D721Med (cell line): ENCODE measurements at places on chromosomes 6 and 20.

DNA sequence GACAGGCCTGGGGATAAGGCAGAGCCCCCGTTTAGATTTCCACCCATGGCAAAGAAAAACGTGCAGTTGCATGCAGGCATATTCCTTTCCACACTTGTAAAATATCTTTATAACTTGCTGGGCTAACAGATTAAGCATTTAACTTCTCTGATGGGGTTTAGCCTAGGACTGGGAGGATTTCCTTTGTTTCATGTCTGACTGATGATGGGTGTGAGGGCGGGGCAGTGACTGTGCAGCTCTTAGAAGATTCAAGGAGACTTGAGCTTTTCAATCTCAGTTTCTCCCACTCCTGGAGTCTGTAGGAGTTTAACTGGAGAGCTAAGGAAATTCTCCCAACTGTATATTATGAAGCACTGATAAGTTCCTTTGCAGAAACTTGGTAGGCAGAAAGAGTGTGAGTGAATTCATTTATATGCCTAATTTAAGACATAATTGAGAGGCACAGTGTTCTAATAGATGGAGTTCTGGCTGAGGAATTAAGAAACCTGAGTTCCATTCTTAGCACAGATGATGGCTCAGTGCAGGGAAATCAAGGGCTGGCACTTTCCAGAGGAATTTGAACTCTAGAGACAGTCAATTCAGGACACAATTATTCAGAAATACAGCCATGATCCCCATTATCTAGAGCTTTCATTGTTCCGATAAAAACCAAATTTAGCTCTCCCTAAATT lies 214.6 kb upstream of the CNR1 start:
- DNase-seq, result no peak

GRCh38 chr20:33671573-33672288 lies 2.5 kb downstream of the NECAB3 start:
- no peak for DNase-seq

DNA sequence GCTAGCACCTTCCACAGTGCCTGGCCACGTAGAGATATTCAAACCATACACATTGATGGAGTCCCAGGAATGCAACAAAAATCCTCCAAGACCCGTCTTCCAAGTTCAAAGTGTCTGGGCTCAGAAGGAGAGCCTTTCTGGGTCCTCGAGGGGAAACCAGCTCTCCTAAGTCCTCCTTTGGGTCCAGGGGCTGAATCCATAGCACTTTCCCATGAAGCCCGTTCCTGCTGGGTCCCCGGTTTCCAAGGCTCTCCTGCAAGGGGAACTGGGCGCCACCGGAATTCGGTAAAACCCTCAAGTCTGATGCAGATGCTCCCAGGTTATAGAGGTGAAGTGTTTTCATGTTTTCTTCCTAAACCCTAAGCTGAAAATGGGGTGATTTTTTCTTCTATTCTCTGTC lies 101.2 kb upstream of the SNX9 start:
- no peak for DNase-seq

DNA sequence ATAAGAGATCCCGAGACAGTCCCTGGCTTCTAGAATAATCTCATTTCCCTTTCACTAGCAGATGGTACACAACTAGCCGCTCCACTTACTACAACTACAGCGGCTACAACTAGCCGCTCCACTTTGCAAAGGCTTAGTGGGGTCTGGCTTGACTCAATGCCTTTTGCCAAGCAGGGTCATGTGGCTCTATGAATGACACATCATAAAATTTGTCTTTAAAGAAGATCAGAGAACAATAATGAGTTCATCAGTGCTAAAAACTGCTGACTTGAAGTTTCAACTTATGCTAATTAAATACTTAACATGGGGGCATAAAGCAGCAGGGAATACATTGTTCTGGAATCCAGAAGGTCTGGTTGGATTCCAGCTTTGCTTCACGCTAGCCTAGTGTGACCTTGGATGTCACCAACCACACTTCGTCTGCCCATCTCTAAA lies 2.0 kb upstream of the MICAL1 start:
- no peak for DNase-seq

- DNase-seq, result no peak
Measured at GRCh38 chr6:119237177-119237715, 112.3 kb downstream of the MAN1A1 start.

GRCh38 chr6:8006208-8006607 lies 58.0 kb downstream of the BLOC1S5 start:
- DNase-seq, result no peak

- DNase-seq, result no peak
Measured at GRCh38 chr6:26500102-26500501, at the start of gene BTN1A1. TSS of gene BTN1A1 (plus strand) at chr6:26500303. CDS start at chr6:26501287, 984 bp downstream.

DNA sequence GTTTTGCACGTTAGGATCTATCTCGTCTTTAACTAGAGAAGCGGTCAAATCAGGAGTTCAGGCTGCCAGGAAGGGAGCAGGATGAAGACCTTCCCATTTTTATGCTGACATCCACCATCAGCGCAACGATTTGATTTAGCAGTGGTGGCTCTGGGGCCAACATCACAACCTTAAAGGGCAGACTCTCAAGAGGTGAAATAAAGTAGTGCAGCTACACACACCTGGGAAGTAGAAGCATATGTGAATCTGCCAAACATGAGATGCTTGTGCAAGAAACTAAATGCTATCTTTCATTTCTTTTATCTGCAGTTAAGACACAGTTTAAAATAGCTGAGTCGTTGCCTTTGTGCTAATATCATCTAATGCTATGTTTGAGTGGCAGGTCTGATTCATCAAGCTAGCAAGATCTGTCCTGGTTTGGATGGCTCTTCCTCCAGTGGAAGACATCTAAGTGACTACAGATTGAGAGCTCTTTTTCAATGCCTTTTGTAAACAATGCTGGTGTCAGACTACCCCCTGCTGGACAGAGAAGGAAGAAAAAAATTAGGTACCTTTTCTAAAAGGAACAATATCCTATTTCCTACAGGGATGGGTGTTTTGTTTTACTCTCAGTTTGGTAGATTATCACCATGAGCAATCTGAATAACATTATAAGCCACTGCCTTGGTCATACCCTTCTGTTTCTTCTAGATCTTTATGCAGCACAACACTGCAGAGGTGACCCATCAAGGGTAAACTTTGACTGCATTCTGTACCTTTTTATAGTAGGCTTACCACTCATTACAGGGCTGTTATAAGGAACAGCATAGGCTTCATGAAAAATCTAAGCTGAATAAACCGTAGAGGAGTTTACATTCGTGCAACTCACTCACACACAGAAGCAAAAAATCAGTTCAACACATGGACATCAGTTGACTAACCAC lies 171.6 kb upstream of the FBXL4 start:
- DNase-seq, result no peak
